Effector memory CD8-positive, alpha-beta T cell (primary cell): ENCODE measurements at places on chromosomes 2 and 18.

DNA sequence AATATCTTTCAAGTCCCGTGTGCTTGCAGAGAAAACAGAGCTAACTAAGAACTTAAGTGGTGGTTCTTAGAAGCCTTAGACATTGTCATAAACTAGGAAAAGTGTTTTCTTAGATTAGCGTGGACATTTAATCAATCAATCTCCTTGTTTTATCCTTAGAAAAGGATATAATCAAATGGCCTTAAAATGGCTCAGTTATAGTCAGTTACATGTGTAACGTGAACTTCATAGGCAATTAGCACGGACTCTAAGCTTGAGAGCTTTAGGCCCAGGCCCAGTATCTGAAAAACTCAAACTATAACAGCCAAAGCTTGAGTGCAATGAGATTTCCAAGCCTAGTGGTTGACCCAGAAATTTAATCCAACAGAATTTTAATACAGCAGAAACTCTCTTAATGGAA lies 43.5 kb upstream of the SP3 start:
- no peak for DNase-seq

DNA sequence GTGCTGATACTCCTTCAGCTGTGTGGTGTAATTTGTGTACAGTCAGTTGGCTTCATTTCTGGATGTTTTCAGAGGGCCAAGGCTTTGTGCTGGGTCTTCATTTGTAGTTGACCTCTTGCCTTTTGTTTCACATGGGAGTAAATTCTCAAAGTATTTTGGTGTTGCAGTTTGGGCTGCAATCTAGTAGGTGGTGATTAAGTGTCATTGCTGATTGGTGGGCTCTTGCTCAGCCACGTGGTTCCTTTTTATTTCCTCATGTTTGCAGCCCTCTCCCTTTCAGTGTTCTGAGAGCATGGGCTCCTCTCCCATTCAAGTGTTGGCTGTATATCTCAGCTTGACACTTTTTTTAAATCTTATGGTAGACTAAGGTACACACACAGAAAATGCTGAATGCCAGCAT lies 96.8 kb downstream of the SNTG2 start:
- no peak for DNase-seq

GRCh38 chr2:608297-608696 lies 68.9 kb downstream of the TMEM18 start:
- no peak for DNase-seq

GRCh38 chr2:234429265-234429664 lies 67.6 kb downstream of the ARL4C start:
- no peak for DNase-seq

DNA sequence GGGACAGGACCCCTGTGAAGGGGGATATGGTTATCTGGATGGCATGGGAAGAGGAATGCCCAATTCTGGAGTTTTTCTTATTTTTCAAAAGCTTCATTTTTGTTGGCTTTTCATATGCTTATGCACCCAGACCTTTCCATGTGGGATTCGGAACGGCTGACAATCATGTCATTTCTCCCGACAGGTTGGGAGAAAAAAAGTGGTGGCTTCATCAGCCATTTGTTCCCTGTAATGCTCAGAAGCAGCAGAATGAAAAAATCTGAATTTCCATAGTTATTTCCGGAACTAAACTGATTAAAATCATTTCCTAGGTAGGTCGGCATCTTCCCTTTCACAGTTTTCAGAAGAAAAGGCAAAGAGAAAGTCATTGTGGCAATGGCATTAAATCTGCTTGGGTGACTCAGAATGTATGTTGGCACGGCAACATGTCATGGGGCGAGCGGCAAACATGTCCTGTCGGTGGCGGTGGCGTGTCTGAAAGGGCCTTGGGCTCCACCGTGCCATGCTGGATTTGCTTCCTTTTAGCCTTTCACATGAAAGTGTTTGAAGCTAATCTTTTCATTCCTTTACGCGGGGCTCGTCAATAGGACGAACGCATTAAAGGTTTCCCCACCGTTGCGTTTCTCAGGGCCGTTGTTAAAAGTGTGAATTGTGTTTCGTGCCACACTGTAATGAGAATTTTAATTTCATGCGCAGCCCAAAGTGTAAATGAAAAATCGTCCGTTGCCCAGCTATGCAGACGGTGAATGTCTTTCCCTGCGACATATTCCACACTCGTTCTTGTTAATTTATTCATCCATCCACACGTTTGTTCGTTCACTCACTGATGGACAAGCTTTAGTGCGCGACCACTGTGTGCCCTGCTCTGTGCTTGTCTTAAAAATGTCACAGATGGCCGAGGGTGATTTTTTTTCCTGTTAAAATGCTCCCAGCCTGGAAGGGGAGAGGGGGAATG lies 18.5 kb downstream of the ACKR3 start:
- DNase-seq, result no peak
